Kidney (tissue), 22 donors: ENCODE measurements at places on chromosomes 2 and 18. TPM values are rescaled to one million over a fixed set of nuclear protein-coding genes. Genes with fewer than 3 reads are reported as not detected.

DNA sequence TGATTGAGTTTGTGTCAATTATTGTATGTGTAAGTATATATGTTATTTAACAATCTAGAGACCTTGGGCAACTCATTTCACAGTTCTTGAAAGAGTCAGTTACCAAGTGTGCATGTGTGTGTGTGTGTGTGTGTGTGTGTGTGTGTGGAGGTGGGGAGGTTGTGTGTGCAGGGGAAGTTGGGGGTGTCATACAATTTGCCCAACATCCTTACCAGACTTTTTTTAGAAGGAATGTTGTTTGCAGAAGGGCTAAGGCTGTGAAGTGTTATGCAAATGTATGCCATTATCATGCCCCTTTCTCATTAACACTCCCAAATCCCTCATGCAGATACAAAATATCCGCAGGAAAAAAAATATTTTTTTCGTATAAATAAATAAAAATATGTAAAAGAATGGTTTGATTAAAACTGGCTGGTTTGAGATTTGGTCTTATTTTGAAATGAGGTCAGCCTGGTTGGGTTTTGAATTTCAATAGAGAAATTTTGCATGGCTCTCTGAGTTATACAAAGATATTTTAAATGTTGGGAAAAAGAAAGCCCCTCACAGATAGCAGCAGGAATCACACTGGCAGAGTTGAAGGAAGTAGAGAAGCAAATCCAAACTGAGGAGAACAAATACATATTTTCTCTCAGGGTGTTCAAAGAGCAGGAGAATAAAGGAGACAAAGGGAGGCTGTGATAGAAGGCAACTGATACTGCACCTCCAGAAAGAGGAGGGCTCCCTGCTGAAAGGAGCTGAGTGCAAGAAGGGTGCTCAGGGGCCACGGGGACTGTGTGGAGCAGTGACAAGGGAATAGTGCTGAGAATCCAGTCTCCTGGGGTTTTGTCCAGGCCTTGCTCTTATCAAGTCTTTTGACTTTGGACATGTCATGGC lies 1365.5 kb upstream of the CELF4 start:
- no peaks in the 10 kb centered on the region for H3K36me3 ChIP-seq
- no peaks in the 10 kb centered on the region for H3K27me3 ChIP-seq

DNA sequence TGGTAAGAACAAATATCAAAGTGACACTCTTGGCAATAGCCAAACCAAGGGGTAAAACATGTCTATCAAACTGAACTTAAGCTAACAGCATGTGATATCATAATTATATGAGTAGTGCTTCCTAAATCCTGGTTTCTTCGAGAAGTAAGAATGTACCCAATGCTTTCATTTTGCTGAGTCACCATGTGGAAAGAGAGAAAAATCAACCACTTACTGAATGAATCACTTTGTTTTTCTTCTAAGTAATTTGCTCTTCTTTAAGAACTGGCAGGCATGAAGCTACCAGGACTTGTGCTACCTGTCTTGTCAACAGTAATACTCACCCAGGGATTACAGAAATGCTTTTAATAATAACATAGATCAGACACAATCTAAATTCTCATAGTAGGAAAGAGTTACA lies 19.0 kb upstream of the DUSP19 start:
- no peaks in the 10 kb centered on the region for H3K4me1 ChIP-seq
- H3K36me3 ChIP-seq = no peaks in the 10 kb centered on the region
- no peak overlapping the region for H3K4me3 ChIP-seq
- H3K27ac ChIP-seq = no peak overlapping the region

GRCh38 chr2:136032192-136032591 lies 46.8 kb upstream of the DARS1 start:
- no peaks in the 10 kb centered on the region for H3K27me3 ChIP-seq
- DNase-seq = no peak
- no peak overlapping the region for H3K4me3 ChIP-seq
- H3K4me1 ChIP-seq = peaks cover 2% of the 10 kb centered on the region
- H3K27ac ChIP-seq = no peak overlapping the region

GRCh38 chr18:8696749-8697211 lies 8.6 kb upstream of the MTCL1 start:
- peak; percentile 83 for DNase-seq
- H3K4me3 ChIP-seq = no peak overlapping the region
- no peaks in the 10 kb centered on the region for H3K36me3 ChIP-seq
- no peaks in the 10 kb centered on the region for H3K4me1 ChIP-seq
- no peak overlapping the region for H3K27ac ChIP-seq
- H3K27me3 ChIP-seq = no peaks in the 10 kb centered on the region

DNA sequence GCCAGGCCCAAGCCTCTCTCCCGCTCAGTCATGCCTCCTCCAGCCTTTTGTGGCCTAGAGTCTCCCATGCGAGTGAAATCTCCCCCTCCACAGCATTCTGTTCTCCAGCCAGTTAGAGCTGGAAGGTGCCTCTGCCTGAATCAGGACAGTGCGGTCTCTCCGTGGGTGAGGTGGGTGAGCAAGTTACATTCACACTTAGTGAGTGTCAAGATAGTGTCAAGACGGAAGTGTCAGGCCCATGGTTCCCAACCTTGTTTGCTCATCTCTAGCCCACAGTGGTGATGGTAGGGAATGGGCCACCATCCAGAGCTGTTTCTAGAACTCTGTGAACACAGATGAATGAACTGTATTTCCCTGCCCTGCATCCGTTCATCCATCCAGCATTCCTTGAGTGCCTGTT lies 59.5 kb downstream of the LPIN1 start:
- H3K36me3 ChIP-seq = peaks cover 39% of the 10 kb centered on the region
- no peaks in the 10 kb centered on the region for H3K4me1 ChIP-seq
- no peak for DNase-seq
- H3K27ac ChIP-seq = no peak overlapping the region
- no peak overlapping the region for H3K4me3 ChIP-seq

Gene CNRIP1
- total RNA-seq = 14.1 TPM

DNA sequence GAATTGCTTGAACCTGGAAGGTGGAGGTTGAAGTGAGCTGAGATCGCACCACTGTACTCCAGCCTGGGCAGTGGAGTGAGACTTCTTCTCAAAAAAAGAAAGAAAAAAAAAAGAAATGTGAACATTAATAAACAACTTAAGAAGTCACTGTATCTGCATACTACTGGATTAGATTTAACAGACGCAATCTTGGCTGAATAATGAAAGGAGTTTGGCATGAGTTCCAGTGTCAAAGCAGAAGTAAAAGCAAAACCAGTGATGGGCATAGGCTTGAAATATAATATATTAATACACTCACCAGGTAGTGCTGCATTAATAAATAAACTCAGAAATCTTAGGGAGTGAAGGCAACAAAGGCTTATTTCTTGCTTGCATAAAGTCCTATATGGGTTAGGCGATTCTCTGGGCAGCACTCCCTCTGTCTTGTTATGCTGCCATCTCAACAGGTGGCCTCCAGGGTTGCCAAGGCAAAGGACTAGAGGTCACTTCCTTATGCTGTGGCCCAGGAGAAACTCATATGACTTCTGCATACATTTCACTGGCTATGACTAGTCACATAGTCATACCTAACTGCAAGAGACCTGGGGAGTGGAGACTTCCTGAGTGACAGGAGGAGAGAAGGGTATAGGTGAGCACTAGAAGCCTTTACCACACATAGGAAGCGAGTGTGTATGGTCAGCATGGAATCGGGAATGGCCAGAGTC lies 296.2 kb upstream of the SPRED2 start:
- H3K4me1 ChIP-seq = no peaks in the 10 kb centered on the region
- no peak overlapping the region for H3K27ac ChIP-seq
- no peaks in the 10 kb centered on the region for H3K27me3 ChIP-seq
- H3K36me3 ChIP-seq = no peaks in the 10 kb centered on the region

Gene MAL
- total RNA-seq = 477 TPM

- H3K4me1 ChIP-seq = peaks cover 8% of the 10 kb centered on the region
- H3K36me3 ChIP-seq = no peaks in the 10 kb centered on the region
- no peaks in the 10 kb centered on the region for H3K27me3 ChIP-seq
- no peak for DNase-seq
- H3K4me3 ChIP-seq = no peak overlapping the region
Observed at GRCh38 chr2:213288913-213289700, 4.8 kb downstream of the SPAG16 start.
